ENCODE measurements at places on chromosomes 16 and 17. TPM values are rescaled to one million over a fixed set of nuclear protein-coding genes. Genes with fewer than 3 reads are reported as not detected.

DNA sequence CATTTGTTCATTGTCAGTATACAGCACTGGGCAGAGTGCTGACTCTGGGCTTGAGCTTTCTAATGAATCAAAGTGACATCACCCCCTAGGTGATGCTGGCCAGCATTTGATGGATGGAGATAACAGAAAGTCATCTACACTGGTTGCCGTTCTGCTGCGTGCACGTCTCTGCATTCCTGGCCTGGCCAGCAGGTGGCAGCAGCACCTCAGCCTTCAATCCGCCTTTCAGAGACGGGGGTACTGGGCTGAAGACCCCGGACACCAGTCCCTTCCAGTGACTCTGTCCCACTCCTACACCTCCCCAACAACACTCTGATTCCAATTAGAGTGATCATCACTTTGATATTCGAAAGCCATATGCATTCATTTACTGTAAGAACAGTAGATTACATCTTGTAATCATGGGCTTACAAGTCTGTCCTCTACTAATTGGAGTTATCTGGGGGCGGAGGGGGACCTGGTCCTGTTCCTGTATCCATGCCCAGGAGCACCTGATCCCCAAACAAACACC is 6.0 kb downstream of the CPSF4L start:
- DNase-seq = no peak

DNA sequence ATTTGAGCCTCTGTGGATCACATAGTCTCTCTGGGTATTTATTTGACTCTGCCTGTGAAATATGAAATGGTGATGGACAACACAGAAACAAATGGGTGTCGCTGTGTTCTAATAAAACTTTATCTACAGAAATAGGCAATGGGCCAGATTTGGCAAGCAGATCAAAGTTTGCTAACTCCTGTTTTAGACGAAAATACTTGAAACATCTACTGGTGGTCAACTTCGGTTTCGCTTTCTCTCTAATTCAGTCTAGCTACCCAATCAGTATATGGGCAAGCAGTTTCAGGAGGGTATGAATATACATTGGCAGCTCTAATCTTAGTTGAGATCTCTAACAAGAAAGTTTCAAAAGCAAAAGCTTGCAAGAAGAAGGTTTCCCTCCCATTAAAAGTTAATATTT is 60.1 kb upstream of the DYNLRB2 start:
- no peak for DNase-seq

DNA sequence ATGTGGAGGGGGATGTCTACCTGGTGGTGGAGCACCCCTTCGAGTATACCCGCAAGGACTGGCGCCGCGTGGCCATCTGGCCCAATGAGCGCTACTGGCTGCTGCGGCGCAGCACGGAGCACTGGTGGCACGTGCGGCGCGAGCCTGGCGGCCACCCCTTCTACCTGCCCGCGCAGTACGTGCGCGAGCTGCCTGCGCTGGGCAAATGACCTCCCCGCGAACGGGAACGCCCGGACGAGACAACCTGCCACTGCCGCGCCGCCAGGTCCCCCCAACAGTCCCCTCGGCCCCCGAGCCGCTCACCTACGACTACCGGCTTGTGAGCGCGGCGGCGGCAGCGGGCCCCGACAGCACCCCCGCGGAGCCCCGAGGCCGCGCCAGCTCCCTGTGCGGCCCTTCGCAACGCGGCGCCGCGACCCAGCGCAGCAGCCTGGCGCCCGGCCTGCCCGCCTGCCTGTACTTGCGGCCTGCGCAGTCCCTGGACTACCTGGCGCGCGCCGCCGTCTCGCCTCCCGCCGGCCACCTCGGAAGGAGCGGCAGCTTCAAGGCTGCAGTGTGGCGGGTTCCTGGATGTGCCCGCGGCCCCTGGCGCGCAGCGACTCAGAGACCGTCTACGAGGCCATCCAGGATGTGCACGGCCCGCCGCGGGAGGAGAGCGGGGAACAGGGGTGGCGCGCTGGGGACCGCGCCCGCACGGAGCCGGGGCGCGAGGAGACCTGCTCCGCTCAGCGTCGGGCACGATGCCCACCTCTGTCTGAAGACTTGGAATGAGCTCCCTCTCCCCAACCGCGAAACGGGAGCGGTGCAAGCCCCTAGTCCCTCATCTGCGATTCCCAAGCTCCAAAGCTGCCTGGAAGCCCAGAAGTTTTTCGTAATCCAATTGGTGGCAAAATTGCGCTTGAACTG is 48.7 kb upstream of the AMZ2 start:
- DNase-seq = no peak

Gene KRT33B
- total RNA-seq = not detected

Gene ZFP3
- 2.5 TPM for total RNA-seq

Gene CHD9NB
- 2.7 TPM for total RNA-seq

Gene KRT33A
- total RNA-seq = not detected

GRCh38 chr17:75406222-75406615 is 741 bp upstream of the GRB2 start:
- no peak for DNase-seq

DNA sequence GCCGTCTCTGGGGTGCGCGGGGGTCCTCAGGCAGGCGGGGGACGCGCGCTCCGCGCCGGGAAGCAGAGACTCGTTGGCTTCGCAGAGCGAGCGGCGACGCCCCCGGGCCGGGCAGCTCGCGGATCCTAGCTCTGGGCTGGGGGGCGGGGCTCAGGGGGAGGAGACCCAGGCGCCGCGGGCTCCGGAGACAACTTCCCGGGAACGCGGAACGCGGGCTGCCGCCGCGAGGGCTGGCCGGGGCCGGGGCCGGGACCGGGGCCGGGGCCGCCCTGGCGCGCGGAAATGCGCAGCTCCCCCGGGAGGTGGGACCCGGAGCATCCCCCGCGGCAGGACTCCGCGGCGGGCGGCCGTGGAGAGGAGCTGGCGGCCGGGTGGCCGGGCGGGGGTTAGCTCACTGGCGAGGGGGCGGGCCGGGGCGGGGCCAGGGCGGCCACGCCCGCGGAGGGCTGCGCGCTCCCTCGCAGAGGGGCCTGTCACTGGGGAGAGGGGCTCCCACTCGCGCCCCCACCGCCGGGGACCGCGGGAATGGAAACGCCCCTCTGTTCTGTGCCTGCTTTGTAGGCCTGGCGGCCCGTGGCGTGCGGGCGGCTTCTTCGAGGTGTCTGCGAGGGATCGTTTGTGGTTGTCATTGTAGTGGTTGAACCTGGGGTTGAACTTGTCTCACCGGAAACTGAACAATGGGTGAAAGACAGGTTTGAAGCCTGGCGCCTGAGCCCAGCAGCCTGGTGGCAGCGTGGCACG is at the start of gene GAS7:
Gene GAS7 (minus strand): TSS at position 98 of the 741 bp plus-strand sequence.
- DNase-seq = no peak

Data from glomerular endothelial cell (primary cell).